CD4-positive, alpha-beta T cell treated with Interleukin-2 at 100 ng/mL for 4 hours (primary cell): ENCODE measurements at places on chromosomes 5 and 9.

DNA sequence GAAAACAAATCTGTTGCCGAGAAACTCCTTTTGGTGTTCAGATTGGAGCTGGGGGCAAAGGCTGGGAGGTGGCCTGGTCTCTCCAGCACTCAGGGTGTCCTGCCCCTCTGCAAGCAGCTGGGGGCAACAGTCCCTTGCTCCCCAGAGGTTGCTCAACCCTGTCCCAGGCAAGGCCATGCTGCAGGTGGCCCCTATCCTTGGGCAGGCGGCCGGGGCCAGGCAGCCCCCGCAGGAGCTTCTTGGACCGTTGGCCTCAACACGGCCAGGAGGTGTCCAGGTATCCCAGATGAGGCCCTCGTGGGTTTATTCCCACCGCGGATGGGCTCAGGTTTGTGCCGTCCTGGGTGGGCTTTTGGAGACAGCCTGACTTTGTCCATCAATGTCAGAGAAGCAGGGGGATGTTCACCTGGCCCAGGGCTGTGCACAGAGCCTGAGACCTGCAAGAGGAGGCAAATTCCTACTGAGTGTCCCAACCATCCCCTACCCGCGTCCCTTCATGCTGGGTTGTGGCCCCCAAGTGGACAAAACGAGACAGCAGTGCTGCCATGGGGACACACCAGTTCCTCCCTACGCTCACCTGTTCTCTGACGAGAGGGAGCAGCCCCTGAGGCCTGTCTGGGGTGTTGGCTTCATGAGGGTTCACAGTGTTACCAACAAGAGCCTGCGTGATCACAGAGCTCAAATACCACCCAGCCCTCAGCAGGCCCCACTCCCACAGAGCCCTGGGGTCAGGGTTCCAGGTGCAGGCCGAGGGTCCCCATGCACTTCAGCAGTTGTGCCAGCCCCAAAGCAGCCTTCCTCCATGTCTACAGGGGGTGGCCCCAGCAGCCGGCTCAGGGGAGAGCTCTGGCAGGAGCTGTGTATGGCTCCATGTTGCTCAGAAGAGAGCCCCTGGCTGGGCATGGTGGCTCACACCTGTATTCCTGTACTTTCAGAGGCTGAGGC, 9.5 kb upstream of the CCDC187 start:
- DNase-seq, result no peak

- no peak for DNase-seq
Measured at GRCh38 chr5:80206282-80206681, 49.6 kb downstream of the SERINC5 start.

- DNase-seq, result no peak
Measured at GRCh38 chr9:113483676-113484257, 20.2 kb downstream of the RGS3 start.

DNA sequence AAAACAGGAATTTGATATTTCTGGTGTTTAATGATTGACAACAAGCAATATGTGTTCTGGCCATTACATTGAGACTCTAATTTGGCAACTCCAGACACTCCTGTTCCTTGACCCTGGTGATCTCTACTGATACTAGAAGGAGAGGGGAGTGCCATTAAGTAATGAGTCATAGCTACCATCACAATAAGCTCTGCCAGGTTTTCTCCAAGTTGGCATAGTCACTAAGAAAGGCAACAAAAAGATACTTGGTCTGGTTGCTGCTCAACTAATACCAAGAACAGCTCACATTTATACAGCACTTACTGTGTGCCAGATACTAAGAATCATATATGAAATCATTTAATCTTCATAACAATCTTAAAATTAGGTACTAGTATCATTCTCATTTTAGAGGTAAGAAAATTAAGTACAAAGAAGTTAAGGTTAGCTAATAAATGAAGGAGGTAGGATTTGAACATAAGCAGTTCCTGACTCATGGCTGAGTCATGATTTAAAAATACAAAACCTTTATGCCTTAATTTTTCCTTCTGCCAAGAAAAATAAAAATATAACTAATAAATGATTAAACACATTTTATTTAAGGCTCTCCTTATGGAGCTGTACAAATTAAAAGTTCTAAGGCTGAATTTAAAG, 19.9 kb upstream of the PRXL2C start:
- DNase-seq, result no peak

DNA sequence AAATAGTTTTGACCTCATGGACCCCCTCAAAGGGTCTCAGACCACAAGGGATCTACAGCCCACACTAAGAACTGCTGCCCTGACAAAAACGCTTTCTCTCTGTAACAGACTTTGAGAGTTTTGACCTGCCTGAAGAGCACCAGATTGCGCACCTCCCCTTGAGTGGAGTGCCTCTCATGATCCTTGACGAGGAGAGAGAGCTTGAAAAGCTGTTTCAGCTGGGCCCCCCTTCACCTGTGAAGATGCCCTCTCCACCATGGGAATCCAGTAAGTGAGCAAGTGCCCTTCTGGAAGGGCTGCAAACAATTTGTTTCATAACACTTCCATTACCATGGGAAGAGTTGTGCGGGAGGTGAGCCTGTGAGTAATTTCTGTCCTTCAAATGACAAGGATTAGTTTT, 6.0 kb downstream of the PTTG1 start:
- no peak for DNase-seq

GRCh38 chr9:77019236-77019925, at the start of gene FOXB2:
FOXB2 (plus strand) TSS chr9:77019655; CDS start chr9:77019655, 0 bp downstream.
- DNase-seq, result no peak

DNA sequence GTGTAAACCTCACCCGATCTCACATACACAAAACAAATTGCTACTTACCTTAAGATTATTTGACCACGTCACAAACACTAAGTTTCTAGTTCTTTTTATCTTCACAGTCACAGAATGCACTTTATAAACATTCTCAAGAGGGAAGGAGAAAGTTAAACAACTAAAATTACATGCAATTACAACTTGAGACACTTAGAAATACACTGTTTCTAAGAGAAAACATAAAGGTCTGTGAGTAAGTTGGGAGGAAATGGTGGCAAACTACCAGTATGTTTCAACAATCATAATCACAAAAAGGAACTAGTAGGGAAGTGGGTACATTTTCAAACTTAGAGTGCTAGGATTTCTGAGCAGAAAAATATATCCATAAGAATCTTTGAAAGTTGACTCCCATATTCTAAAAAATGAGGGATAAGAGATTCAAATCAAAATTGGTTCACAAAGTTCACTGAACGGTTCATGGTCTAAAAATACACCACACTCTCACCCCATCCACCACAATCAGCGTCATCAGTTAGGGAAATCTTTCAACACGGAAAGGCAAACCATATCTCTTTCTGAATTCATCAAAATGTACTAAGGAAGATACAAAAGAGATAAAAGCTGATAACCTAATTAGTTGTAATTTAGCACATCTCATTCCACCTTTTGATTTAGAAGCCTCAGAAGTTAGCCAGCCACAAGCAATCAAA, 182.6 kb downstream of the BNC2 start:
- DNase-seq, result no peak

- DNase-seq, result no peak
Measured at GRCh38 chr9:82781921-82782392, 281.0 kb downstream of the RASEF start.

- DNase-seq, result no peak
Measured at GRCh38 chr5:109784687-109785086, 95.0 kb downstream of the MAN2A1 start.

- DNase-seq, result no peak
Measured at GRCh38 chr5:82387001-82387818, 109.1 kb upstream of the RPS23 start.

DNA sequence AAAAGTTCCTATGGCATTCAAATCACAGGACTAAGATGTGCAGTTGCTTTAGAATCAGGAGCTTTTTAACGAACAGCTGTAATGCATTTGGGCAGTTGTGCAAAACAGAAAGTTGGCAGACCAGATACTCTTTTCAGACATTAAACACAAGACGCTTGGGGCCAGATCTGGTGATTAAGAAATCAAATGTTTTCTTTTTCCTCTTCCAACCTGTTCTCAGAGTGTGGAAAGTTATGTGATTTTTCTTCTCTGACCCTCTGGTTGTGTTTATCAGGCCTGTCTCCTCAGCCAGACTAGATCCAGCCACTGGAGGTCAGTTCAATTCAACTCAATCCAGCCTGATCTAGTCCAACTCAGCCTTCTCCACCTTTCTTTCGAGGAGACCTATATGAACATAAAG, 298.5 kb upstream of the PCSK5 start:
- DNase-seq, result no peak

DNA sequence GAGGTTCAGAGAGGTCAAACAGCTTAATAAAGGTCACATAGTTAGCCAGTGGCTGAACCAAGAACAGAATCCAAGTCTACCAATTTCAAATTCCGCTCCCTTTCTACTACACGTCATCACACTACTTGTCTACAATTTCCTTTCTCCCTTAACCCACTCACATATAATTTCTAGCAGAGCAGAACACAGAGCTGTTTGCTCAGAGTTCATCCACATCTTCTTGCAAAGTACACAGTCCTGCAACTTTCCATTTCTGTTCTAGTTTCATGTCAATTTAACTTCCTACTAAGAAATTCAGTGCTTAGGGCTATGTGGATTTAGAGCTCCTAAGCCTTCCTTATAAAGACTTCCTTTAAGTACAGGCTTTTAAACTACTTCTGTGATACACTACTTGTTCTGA, 61.3 kb downstream of the MEGF9 start:
- DNase-seq, result no peak

GRCh38 chr9:116124472-116125040, 29.0 kb upstream of the PAPPA start:
- DNase-seq, result no peak

DNA sequence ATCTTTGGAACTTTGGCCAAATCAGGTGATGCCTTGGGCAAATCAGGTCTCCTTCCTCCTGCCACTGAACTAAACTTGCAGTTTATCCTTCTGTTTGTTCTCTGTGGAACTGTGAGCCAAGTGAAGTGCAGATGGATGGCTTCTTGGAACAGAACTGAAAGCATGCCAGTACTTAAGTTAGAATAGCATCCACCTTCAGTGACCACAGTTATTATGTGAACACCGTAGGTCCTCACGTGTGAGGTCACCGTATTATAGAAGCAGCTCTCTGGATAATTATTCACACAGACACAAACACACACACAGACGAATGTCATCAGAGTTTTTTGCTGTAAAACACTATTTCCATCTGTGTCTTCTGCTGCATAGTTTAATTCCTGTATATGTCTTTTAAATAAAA, 162.6 kb downstream of the EFNA5 start:
- DNase-seq, result no peak

- no peak for DNase-seq
Measured at GRCh38 chr5:5403741-5404140, 18.7 kb upstream of the ICE1 start.

DNA sequence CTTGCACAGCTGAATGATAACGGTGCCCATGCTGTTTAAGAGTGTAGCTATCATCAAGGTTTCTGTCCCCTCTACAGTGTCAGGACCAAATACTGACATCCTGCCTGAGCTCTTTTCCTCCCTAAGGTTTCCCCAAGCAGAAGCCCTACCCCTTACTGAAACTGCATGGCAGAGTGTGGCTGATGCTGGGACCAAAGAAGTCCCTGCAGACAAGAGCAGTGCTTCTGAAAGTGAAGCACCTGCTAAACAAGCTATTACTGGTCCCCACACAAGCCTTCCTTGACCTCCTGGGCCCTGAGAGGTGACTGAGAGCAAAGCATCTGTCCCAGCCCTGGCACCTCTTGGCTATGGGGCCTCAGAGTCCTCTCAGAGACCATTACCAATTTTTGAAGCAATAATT, 56.1 kb downstream of the CFAP90 start:
- DNase-seq, result no peak

- DNase-seq, result no peak
Measured at GRCh38 chr5:35229076-35230037, 930 bp downstream of the PRLR start.

- no peak for DNase-seq
Measured at GRCh38 chr5:92429646-92430045, 1046.5 kb upstream of the ARRDC3 start.

GRCh38 chr9:127927988-127928675, 2.4 kb downstream of the PIP5KL1 start:
- DNase-seq, result no peak

- no peak for DNase-seq
Measured at GRCh38 chr9:99366183-99366582, 144.1 kb downstream of the SEC61B start.

- no peak for DNase-seq
Measured at GRCh38 chr9:104028827-104029226, 65.3 kb upstream of the SMC2 start.

DNA sequence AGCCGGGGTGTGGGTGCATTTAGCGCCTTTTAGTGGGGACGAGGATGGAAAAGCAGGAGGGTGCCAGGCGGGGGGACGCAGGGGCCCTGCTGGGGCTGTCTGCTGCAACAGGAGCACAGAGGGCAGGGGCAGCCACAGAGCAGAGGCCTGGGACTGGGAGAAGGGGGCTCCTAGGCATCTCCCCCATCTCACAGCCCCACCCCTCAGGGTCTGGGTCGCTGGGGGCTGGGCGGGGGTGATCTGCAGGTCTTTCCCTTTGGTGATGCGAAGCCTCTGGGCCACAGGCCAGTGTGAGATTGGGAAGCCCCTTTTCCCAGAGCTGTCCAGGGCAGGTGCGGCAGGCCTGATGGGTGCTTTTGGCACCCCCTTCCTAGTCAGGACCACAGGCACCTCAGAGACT, 4.8 kb downstream of the TOR2A start:
- DNase-seq, result no peak

DNA sequence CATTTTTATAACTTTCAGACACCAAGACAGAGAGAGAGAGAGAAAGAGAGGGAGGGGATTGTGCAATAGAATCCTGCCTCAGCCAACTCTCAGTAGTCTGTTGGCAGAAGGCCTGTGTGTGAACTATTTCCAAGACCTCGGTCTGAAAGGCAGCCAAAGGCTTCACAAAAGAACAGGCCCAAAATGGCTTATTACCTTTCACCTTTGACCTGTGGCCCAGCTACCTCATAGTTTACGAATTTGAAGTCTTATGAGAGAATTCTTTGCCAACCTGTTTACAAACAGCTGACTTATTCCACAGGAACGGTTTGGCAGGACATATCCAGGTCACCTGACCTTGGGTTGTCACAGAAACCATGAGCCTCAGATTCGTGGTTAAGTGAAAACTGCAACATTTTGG, 48.6 kb downstream of the NR2F1-AS1 start:
- DNase-seq, result no peak
